ENCODE measurements at places on chromosomes 6 and 20.

DNA sequence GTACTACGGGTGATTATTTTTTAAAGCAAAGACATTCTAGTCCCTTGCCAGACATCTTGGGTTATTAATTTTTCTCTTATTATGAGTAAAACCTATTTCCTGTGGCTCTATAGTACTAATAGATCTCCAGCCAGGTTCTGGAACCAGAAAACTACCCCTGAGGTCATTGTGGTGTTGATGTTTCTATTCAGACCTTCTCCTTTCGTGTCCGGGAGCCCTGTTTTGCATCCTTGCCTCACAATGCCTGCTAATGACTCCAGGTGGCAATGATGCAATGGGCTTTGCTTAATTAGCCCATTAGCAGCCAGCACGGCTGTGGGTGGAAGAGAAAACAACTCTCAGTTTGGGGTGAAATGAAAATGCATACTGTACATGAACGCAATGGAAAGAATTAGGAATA lies 62.9 kb upstream of the ARG1 start:
- DNase-seq: no peak

- DNase-seq: no peak
Measured at GRCh38 chr20:39338469-39339376, 376.6 kb downstream of the DHX35 start.

- no peak for DNase-seq
Measured at GRCh38 chr20:25256226-25256859, 8.5 kb downstream of the PYGB start.

DNA sequence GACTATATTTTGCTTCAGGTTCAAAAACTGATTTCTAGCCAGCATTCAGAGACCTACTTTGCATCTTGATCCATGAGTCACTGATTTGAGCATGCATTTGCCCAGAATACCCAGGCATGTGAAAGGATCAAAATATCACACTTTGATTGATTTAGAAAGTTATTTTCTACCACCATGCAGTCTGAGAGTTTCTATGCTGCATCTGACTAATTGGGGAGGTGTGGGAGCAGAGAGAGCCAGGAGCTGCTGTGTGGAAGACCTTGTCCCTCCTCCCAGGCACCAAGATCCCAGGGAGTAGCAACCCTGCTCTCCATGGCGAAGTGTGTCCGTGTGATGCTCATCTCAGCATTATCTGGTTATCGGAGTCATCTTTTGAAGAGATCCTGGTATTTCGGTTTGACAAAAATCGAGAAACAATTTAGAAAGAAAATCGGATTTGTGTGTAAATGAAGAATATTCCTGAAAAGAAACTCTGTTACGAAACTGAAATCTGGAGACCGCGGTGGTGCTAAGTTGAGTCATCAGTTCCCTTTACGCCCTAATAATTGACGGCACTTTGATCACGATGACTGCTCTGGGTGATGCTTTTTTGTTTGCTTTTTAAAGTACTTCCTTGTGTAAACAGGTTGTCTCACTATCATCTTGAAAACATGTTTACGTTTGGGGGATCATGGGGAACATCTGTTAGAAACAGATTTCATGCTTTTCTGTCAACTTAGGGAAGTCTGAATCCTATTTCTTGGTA lies 193.4 kb downstream of the BACH2 start:
- peak; percentile 53 for DNase-seq

DNA sequence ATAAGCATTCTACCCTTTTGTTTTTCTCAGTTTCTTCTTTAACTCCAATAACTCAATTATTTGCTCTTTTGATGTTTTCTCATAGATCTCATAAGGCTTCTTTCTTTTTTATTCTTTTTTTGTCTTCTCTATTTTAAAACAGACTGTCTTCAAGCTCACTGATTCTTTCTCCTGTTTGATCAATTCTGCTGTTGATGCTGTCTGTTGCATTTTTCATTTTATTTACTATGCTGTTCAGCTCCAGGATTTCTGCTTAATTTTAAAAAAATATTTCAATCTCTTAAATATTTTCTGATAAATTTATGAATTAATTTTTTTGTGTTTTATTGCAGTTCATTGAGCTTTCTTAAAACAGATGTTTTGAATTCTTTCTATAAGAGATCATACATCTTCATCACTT lies 48.1 kb upstream of the SNAP91 start:
- no peak for DNase-seq

- no peak for DNase-seq
Measured at GRCh38 chr6:109313139-109313538, 69.1 kb downstream of the CD164 start.

DNA sequence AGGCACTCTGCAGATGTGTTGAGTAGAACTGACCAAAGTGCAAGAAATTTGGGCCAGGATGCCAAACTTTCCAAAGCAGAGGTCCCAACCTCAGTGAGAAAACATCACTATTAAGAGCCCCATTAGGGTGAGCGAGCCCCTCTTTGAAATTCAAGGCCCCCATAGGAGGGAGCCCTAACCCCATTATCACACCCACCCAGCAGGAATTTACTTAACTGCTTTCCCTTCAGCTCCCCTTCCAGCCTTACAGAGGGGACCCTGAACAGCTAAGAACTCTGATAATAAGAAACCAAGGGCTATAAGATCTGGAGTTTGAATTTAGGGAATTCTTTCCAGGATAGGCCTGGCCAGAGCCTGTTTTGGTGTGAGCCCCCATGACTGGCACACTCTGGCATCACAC lies 130.6 kb downstream of the NFATC2 start:
- no peak for DNase-seq

- no peak for DNase-seq
Measured at GRCh38 chr6:14516956-14517355, 399.4 kb downstream of the CD83 start.

DNA sequence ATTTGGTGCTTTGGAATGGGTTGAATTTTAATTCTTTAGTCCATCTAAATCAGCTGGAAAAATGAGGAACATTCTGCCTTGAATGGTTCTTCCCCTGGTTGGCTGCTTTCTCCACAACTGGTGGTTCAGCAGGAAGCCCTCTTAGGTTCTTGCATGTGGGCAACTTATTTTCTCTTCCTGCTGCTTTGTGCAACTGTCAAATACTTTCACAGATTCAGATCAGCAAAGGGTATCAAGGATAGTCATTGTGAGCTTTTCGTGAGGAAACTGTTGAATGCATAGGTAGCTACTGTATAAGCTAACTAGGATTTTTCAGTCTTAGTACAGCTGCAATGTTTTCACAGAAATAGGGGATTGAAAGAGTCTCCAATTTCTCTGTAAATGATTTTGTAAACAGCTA lies 72.9 kb upstream of the MRAP2 start:
- DNase-seq: no peak

- no peak for DNase-seq
Measured at GRCh38 chr6:165834613-165835259, 171.7 kb upstream of the PDE10A start.

- no peak for DNase-seq
Measured at GRCh38 chr20:39829661-39830060, 859.4 kb downstream of the MAFB start.

DNA sequence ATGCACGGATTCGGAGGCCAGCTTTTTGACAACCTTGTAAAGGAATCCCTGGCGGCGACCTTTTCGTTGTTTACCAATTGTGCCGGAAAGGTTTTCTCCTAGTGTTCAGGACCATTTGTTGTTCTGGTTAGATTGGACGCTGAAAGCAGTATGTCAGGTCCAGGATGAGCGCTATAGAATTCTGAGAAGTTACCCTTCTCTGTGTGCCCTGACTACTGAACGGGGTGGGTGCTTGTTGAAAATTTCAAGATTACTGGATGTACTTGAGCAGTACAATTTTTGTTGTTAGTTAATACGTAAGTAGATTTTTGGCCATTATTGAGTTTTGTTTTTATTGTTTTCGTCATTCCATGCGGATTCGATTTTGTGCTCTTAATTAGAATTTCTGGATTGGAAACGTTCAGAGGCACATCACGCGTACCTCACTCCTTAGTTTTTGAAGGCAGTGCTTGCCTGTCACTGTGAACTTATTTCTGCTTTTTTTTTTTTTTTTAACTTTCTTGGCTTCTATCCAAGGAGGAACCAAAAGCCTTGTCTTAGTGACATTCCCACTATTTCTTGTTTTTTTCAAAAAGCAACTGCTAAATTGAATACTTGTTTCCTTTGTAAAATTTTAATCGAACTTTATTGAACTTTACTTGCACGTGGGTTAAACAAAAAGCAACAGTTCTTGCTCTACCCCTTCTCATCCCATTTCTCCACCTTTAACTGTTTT lies 898 bp downstream of the XRN2 start:
- no peak for DNase-seq

GRCh38 chr6:49531774-49532569 lies 18.5 kb upstream of the C6orf141 start:
- peak; percentile 36 for DNase-seq

- DNase-seq: no peak
Measured at GRCh38 chr20:41587523-41587922, 30.7 kb downstream of the CHD6 start.

DNA sequence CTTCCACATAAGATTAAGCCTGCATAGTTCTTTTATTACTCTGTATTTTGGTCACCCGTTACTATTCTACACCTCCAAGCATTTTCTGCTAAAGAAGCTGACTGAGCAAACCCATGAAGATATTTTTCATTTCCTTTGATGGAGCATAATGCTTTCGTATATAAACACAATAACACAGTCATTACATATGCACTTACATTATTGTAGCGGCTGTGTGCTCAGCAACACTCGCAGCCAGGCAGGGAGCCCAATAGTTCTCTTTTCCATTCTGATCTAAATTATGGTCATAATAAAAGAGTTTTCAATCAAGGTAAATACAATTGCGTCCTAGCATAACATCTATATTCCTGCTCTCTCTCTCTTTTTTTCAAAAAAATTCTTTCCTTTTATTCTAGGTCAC lies 69.6 kb upstream of the TFB1M start:
- no peak for DNase-seq

DNA sequence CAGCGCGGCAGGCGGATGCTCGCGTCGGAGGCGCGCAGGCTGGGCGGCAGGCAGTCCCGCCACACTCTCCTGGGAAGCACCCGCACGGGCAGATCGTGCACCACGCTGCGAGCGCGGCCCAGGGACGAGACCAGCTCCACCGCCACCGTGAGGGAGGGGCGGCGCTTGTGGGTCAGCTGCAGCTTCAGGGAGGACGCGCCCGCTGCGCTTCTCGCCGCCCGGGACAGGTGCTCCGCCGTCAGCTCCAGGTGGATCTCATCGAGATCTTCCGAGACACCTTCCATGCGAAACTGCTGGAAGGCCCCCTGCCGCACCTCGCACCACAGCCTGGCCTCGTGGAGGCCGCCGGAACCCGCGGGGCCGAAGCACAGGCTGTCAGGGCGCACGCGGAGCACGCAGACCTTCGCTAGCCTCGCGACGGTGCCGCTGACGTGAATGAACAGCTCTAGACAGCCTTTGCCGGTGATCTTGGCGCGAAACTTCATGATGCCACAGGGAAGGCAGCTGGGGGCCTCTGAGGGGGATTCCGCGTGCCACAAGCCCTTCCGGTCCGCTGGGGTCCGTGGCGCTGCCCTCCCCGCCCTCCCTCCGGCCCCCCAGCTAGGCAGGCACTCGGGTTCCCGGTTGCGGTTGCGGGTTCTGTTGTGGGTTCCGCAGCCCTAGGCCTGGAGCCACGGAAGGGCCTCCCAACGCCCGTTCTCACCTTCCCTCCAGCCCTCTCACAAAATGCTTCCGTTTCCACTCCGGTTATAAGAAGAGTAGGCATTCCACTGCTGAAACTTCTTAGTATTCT lies at the start of gene HUS1B:
HUS1B (minus strand) TSS at position 641 of the 793 bp plus-strand sequence; CDS start at position 485, 156 bp downstream.
- DNase-seq: no peak

DNA sequence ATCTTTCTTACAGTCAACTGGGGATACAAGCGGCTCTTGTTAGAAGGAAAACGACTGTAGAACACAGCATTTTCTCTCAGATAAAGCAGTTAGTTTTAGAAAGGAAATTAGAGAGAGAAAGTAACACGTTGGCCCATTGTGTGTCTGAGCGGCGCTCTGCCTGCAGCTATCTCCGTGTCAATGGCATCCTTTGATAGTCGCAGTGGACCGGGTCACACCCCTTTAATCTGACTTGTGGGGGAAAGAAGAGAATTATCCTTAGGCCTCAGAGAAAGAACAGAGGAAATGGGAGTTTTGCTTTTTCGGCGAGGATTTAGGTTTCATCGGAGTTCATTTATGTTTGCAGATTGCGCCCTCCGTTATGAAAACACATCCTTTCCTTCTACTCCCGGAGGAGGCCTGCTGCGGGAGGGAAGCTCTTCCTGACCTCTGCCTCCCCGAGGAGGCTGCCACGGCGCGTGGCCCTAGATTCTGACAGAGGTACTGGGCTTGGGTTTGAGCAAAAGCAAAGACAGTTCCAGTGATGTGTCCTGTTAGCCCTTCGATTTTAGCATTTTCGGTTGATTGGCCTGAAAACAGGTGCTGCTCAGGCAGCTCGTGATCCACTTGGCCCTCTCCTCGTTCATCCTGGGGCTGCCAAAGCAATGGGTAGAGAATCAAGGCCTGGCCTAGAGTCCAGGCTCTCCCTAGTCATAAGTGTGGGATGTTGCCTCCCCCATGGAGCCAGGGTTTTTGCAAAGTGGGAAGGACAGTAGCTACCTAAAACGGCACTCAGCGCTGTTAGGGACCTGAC lies 74.9 kb downstream of the ZDHHC14 start:
- DNase-seq: no peak
